Endothelial cell (in vitro differentiated cells): ENCODE measurements at places on chromosomes 4 and X.

DNA sequence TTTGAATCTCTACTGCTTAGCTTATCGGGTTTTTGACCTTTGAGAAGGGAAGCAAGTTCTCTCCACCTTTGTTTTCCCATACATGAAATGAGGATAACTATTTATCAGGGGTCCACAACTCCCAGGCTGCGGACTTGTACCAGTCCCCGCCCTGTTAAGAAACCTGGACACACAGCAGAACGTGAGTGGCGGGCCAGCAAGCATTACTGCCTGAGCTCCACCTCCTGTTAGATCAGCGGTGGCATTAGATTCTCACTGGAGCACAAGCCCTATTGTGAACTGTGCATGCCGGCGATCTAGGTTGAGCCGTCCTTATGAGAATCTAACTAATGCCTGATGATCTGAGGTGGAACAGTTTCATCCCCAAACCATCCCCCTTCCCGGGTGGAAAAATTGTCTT is 579.5 kb downstream of the GALNTL6 start:
- no peak for DNase-seq

- DNase-seq, result no peak
These were observed 45.4 kb upstream of the PNPLA4 start for GRCh38 chrX:7972586-7972985.

DNA sequence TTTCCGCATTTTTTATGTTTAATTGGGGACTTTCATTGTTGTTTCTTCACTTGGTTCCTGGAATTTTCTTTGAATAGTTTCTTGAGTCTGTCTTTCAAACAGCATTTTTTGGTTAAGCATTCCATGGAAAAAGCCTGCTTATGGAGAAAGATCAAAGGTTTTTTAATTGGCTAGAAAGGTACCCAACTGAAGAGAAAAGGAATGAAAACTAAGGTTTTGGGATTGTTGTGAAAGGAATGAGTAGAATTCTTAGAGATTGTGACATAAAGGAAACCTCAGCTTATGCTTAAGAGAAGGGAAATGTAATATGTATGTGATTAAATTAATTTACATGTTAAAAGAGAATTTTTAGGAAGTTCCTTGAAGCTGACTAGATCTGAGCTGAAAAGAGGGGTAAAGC is 82.8 kb downstream of the CCKAR start:
- no peak for DNase-seq

- DNase-seq, result peak; percentile 56
These were observed 35.7 kb downstream of the HAND2 start for GRCh38 chr4:173494013-173494970.

DNA sequence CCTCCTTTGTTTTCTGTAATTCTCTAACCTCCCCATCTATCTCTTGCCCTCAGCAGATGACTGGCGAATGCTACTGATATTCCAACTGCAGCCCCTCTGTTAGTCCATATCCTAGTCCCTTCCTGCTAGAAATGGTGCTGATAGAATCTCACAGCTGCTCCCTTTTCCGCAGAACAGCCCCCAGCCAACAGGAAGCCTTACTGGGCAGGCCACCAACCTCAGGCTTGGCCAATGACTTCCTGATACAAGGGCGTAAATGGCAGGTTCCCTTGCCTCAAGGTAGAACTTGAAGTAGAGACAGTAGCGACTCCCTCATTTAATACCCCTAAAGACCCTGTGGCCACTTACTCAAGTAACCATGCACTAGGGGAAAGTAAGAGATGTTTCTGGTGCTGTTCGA is 26.7 kb upstream of the SLC2A9 start:
- no peak for DNase-seq
